ENCODE measurements at places on chromosomes 16 and 17. TPM values are rescaled to one million over a fixed set of nuclear protein-coding genes. Genes with fewer than 3 reads are reported as not detected.

- no peaks in the 10 kb centered on the region for H3K27me3 ChIP-seq
- H3K36me3 ChIP-seq: no peaks in the 10 kb centered on the region
- DNase-seq: no peak
- peaks cover 3% of the 10 kb centered on the region for H3K4me1 ChIP-seq
- peak overlapping the region; percentile 1 for H3K4me3 ChIP-seq
Measured at GRCh38 chr16:1545044-1546040, 11.9 kb downstream of the TMEM204 start.

DNA sequence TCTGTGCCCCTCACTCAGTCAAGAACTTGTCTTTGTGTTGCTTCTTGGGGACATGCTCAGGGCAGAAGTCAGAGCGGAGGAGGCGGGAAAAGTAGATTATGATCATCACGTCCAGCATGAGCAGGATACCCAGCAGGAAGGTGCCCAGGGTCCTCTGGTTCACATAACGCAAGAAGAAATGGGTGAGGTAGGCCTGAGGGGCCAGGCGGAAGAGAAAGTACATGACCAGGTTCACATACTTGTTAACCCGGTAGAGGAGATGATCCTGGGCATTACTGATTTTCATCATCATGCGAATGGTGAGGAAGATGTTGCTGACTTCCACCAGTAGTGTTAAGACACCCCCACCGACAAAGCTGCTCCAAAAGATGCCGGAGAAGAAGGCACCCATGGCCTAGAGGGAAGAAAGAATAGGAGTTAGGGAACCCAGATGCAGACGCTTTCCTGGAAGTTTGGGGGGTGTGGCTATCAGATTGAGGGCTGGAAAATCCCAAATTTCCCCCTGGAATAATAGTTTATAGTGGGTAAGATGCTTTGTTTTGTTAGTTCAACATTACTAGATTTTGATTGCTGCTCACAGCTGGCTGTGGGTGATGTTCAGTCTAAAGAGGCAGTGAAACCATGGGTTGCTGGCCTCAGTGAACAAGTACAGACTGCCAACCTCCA lies 1.4 kb downstream of the TLCD1 start:
- no peak for DNase-seq
- H3K36me3 ChIP-seq: peaks cover 34% of the 10 kb centered on the region
- no peak overlapping the region for H3K4me3 ChIP-seq
- peaks cover 24% of the 10 kb centered on the region for H3K4me1 ChIP-seq

DNA sequence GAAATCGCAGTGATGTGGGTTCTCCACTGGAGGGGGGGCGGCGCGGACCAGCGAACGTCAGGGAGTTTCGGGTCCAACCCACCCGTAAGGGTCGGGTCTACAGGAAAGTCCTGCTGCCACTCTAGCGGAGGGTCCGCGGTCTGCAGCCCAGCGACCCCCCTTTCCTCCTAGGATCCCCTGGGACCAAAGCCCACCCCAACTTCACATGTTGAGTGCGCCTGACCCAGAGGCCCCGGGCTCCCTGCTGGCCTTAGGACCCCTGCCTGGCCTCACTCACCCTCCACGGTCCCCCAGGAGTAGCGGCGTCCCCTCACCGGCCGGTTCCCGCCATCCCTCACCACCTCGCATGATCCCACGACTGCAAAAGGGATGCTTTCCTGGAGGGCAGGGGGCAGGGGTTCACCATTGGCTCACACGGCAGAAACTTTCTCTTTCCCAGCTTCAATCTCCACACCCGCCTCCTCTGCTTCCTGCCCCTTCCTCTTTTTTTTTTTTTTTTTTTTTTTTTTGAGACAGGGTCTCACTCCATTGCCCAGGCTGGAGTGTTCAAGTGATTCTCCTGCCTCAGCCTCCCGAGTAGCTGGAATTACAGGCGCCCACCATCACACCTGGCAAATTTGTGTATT lies 3.1 kb downstream of the SEPTIN1 start:
- no peaks in the 10 kb centered on the region for H3K4me1 ChIP-seq
- H3K27ac ChIP-seq: peak overlapping the region; percentile 100
- H3K36me3 ChIP-seq: no peaks in the 10 kb centered on the region
- H3K27me3 ChIP-seq: no peaks in the 10 kb centered on the region
- H3K4me3 ChIP-seq: peak overlapping the region; percentile 73
- no peak for DNase-seq

DNA sequence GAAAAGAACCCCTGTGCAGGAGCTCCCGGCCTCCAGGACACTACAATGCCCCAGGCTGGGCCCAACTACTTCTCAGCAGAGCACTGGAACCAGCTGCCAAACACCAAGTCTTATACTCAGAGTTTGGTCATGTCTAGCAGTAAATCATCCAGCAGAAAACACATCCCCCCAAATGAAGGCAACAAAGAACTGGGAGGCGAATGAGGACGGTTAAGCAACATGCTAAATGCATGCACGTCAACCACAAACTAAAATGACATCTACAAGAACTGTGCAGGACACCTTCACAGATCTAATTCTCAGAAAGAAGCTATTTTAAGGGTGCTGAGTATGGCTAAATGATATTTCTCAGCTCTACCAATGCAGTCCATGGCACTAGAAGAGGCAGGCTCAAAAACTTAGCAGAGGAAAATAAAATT lies 7.6 kb upstream of the IRX5 start:
- H3K4me1 ChIP-seq: no peaks in the 10 kb centered on the region
- no peak overlapping the region for H3K27ac ChIP-seq
- no peaks in the 10 kb centered on the region for H3K36me3 ChIP-seq
- no peak for DNase-seq

GRCh38 chr17:2025622-2026309 lies 632 bp upstream of the RTN4RL1 start:
- H3K4me3 ChIP-seq: peak overlapping the region; percentile 63
- no peaks in the 10 kb centered on the region for H3K36me3 ChIP-seq
- no peaks in the 10 kb centered on the region for H3K27me3 ChIP-seq
- no peak for DNase-seq
- H3K27ac ChIP-seq: no peak overlapping the region
- peaks cover 30% of the 10 kb centered on the region for H3K4me1 ChIP-seq

DNA sequence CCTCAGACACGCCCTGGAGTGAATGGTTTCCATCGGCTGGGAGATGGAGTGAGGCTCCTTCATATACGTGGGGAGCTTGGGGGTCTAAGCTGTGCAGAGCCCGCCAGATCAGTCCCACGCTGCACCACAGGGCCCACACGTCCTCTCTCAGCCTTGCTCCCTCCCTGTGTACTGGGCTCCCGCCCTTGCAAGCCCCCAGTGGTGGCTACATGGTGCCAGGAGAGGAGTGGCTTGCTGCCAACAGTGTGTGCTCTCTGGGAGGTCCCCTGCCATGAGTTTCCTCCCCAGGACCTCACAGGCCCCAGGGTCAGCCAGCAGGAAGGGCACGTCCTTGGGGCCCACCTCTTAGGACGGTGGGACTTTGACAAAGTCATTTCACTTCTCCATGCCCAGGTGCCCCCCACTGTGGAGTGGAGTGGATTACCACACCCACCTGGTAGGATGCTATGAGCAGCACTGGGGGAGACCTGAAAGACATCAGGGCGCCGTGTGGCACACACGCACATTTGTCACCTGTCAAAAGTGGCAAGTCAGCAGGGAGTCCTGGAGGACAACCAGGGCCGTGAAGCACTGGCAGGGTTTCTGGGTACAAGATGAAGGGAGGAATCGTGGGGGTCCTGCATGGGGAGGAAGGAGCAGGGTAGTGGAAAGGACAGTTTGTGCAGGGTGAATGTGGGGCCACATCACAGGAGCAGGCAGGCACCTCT lies 13.7 kb downstream of the SLC5A10 start:
- H3K4me3 ChIP-seq: no peak overlapping the region
- no peaks in the 10 kb centered on the region for H3K27me3 ChIP-seq
- no peak overlapping the region for H3K27ac ChIP-seq
- DNase-seq: no peak

- H3K27me3 ChIP-seq: no peaks in the 10 kb centered on the region
- no peaks in the 10 kb centered on the region for H3K4me1 ChIP-seq
- no peak for DNase-seq
- H3K27ac ChIP-seq: no peak overlapping the region
- H3K36me3 ChIP-seq: no peaks in the 10 kb centered on the region
- no peak overlapping the region for H3K4me3 ChIP-seq
Measured at GRCh38 chr16:84803146-84803545, 16.6 kb upstream of the CRISPLD2 start.

GRCh38 chr17:73293480-73293911 lies 18.3 kb downstream of the CDC42EP4 start:
- no peak overlapping the region for H3K4me3 ChIP-seq
- DNase-seq: peak; percentile 68
- H3K36me3 ChIP-seq: no peaks in the 10 kb centered on the region

- no peaks in the 10 kb centered on the region for H3K36me3 ChIP-seq
- peaks cover 18% of the 10 kb centered on the region for H3K4me1 ChIP-seq
- no peak overlapping the region for H3K4me3 ChIP-seq
- no peaks in the 10 kb centered on the region for H3K27me3 ChIP-seq
- peak overlapping the region; percentile 70 for H3K27ac ChIP-seq
- DNase-seq: peak; percentile 74
Measured at GRCh38 chr17:1764284-1764683, 2.4 kb downstream of the SERPINF1 start.

- no peaks in the 10 kb centered on the region for H3K27me3 ChIP-seq
- peak overlapping the region; percentile 9 for H3K4me3 ChIP-seq
- H3K36me3 ChIP-seq: no peaks in the 10 kb centered on the region
- DNase-seq: no peak
- peaks cover 40% of the 10 kb centered on the region for H3K4me1 ChIP-seq
Measured at GRCh38 chr17:56597495-56597990, 4.0 kb downstream of the NOG start.

DNA sequence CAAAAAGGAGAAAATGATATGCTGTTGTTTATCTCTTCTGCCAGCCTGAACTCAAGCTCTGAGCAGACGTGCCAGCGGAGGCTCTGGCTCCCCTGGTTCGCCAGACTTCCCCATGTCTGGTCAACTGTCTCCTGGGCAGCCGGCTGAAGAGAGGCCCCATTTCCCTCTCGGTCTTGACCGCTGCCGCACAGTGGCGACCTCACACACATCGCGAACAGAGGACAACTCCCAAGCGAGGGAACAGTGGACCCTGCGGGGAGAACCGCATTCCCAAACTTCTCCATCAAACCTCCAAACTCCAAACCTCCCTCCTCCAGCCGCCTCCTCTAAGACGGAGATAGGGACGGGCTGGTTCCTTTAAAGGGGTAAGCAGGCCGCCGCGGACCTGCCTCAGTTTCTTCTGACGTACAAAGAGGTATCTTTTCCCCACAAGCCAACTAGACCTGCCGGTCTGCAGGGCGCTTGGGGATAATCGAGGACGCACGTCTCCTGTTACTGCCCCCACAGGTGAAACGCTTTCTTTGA lies 24.9 kb upstream of the RFFL start:
- peak overlapping the region; percentile 97 for H3K4me3 ChIP-seq
- peak; percentile 81 for DNase-seq
- H3K36me3 ChIP-seq: no peaks in the 10 kb centered on the region
- H3K27me3 ChIP-seq: no peaks in the 10 kb centered on the region

- no peak for DNase-seq
- no peak overlapping the region for H3K4me3 ChIP-seq
- peaks cover 4% of the 10 kb centered on the region for H3K4me1 ChIP-seq
- H3K27me3 ChIP-seq: no peaks in the 10 kb centered on the region
Measured at GRCh38 chr17:42698736-42699414, 16.5 kb downstream of the CNTNAP1 start.

DNA sequence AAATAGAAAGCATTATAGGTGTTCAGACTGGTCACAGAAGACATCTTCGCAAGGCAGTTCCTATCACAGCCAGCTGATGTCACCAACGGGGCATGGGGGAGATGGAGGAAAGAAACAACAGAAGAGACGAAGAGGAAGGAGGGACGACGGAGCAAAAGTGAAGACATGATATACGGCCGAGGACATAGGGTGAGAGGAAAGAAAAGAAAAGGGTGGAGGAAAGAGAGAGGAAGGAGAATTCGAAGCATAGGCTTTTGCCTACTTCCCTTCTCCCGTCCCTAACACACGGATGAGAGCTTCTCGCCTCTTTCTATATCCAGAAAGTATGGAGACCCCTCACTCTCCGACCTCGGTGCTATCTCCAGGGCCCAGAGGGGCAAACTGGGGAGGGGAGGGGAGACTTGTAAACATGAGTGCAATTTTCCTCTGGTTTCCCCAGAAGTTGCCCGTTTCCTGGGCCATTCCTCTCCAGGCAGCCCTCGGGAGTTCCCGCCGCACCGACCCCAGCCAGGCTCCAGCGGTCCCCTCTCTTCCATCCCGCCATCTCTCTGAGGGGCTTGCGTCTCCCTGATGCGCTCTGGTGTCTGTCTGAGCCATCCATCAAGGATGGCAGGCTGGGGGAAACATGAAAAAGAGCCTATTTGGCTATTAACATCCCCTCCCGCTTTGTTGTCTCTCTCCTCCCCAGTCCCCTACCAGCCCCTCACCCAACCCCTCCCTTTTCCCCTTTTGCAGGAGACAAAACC lies 26.0 kb downstream of the COPZ2 start:
- H3K4me1 ChIP-seq: peaks cover 10% of the 10 kb centered on the region
- peak overlapping the region; percentile 16 for H3K4me3 ChIP-seq
- DNase-seq: no peak
- no peaks in the 10 kb centered on the region for H3K36me3 ChIP-seq

DNA sequence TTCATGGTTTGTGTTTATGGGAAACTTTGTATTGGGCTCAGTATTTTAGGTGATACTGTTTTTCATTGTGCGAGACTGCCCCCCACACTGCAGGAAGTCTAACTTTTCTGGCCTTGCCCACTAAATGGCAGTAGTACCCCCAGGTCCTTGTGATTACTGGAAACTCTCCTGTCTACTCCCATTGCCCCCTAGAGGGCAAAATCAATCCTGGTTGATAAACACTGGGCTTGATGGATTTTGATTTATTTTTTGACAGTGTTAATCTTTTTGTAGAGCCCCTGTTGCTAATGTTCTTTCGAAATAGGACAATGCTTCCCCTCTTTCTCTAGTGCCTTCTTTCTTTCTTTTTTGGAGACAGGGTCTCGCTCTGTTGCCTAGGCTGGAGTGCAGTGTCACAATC lies 15.5 kb downstream of the METTL9 start:
- H3K36me3 ChIP-seq: peaks cover 5% of the 10 kb centered on the region
- H3K4me3 ChIP-seq: no peak overlapping the region
- DNase-seq: no peak
- peaks cover 4% of the 10 kb centered on the region for H3K4me1 ChIP-seq
- no peaks in the 10 kb centered on the region for H3K27me3 ChIP-seq

DNA sequence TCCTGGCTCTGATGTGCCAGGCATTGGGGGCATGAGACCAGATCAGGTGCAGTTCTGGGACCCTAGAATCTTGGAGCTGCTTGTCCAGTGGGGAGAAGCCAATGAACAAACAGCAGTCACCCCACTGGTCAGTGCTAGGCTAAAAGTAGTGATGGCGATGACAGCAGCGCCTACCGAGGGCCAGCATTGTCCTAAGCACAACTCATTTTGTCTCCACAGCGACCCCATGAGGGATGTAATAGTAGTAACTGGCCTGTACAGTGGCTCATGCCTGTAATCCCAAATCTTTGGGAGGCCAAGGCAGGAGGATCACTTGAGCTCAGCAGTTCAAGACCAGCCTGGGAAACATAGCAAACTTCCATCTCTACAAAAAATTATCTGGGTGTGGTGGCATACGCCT lies 6.2 kb downstream of the SMCR8 start:
- no peaks in the 10 kb centered on the region for H3K4me1 ChIP-seq
- H3K4me3 ChIP-seq: no peak overlapping the region
- no peak overlapping the region for H3K27ac ChIP-seq
- H3K27me3 ChIP-seq: no peaks in the 10 kb centered on the region

- H3K27ac ChIP-seq: no peak overlapping the region
- H3K36me3 ChIP-seq: no peaks in the 10 kb centered on the region
- H3K4me3 ChIP-seq: no peak overlapping the region
- H3K27me3 ChIP-seq: no peaks in the 10 kb centered on the region
Measured at GRCh38 chr16:65336160-65336559, 214.3 kb upstream of the CDH11 start.

SALL1 gene
- 3.4 TPM for total RNA-seq

ANKRD13B gene
- 14.9 TPM for total RNA-seq

IL34 gene
- 1.6 TPM for total RNA-seq

PLEKHH3 gene
- 11.8 TPM for total RNA-seq

WNK4 gene
- 56.0 TPM for total RNA-seq

NLRP1 gene
- total RNA-seq: 19.8 TPM

IGF2BP1 gene
- total RNA-seq: not detected

KRTAP4-6 gene
- total RNA-seq: not detected

SLC52A1 gene
- total RNA-seq: 50.8 TPM

MRPS7 gene
- total RNA-seq: 23.9 TPM

Data from Peyer's patch (tissue), 4 donors.